Activated T-helper 1 cell treated with anti-CD3 and anti-CD28 coated beads, Interleukin-12 subunit alpha, Interleukin-12 subunit beta, Interleukin-2, Interleukin-4 antibody, amounts not matched to agents 30 ng/mL and 10 ng/mL and 1 ng/mL, durations not matched to agents 14 hours and 24 hours and 36 hours (primary cell): ENCODE measurements at places on chromosomes 7 and 10. TPM values are rescaled to one million over a fixed set of nuclear protein-coding genes. Genes with fewer than 3 reads are reported as not detected.

DNA sequence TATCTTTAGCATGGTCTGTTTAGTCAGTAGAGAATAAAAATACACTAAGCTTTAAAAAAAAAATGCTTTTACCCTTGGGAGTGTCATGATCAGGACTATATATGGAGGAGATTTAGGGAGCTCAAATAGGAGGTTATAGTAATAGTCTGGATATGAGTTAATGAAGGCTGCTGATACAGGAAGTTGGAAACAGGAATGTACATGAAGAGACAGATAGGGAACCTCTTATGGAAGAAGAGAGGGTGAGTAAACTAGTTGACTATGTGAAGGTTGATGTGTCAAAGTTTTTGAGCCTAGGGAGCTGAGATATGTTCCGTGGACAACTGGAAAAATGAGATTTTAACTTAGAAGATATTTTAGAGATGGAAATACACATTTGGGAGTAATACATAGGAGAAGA lies 472.0 kb upstream of the FZD8 start:
- no peak for DNase-seq

DNA sequence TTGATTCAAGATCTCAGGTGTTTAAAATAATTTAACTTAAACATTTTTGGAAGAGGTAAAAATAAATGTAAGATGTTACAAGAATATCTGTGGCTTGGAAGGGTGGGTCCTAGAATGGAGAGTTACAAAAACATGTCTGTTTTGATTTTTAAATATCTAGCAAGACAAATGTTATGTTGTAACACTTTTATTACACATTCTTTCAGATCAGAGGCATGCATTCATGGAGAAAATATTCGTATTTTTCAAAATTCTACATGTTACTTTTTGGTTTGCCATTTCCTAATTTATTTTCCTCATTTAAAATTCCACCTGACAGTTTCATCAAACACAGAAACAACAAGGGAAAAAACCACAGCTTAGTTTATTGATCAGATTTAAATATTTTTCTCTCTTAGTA lies 10.0 kb downstream of the WBP1L start:
- no peak for DNase-seq

- DNase-seq = no peak
Observed at GRCh38 chr7:129858490-129858889, 94.3 kb downstream of the UBE2H start.

DNA sequence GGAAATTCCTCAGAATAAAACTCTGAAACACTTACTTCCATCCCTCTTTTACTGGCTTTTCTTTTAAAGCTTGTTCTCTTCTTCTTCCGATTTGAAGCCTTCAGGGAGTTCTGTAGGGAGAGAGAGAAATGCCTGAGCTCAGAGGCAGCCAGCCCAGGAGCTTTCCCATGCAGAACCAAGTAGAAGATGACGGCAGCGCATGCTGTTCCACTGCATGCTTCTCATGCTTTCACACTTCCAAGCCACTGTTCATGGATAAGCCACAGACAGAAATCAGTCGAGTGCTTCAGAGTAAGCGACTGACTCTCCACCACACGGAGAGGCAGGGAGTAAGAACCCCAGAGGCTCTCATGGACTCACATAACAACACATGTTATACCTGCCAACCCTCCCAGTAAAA lies 237.3 kb downstream of the DGKI start:
- no peak for DNase-seq

GRCh38 chr10:35854661-35855060 lies 212.6 kb upstream of the FZD8 start:
- no peak for DNase-seq

GRCh38 chr7:75617634-75618234 lies 121.0 kb downstream of the HIP1 start:
- no peak for DNase-seq

GRCh38 chr7:115851291-115851690 lies 179.3 kb downstream of the TFEC start:
- no peak for DNase-seq

DNA sequence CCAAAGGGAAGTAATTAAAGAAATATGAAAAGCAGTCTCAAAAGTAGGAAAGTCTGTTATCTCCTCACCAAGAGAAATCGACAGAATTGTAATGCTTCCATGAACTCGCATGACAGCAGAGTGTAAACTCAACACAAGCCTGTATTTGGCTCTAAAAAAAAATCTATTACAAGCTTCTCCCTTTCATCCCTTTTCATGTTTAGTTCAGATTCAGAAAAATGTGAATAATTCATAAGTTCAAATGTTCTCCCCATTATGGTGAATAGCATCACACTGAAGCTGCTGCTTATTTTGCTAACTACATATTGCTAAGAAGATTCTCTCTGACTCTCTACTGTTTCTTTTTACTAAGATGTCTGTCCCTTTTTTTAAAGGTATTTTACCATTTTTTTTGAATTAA lies 910.3 kb upstream of the MBL2 start:
- DNase-seq = no peak

DNA sequence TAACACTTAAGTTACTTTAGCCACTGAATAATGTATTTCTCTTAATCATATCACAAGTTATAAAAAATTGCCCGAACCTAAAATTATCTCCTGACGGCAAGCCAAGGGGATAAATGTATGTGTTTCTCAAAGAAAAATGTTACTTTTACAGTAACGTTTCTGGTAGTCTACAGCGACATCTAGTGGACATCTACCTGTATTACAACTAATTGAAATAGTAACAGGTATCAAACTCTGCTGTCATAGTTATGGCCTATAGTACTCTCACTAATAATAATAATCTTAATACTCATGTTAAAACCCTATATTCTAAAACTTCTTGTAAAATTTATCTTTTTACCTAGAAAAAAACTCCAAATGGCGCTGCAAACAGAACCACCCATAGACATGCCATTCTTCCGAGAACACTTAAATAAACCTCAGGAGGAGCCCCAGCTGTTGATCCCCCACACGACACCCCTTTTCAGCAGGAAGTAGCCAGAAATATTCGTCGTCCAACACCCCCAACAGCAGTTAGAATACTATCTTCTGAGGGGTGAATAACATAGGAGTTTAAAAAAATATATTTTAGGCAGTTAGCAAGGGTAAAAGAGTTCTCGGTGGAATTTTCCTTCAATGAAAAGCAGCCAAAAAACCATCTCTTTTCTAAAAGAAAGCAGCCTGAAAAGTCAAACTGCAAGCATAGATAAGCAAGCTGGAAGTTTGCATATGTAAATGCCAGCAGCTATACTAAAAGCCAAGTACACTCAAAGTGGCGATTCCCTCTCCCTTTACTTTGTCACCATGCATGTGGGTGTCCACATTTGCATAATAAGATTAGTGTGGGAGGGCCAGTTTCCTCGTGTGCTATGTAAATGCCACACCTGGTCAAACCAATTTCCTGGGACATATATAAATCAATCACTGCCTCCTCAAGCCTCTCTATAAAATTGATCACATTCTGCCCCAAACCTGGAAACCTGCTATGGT lies 40.5 kb upstream of the ZNF107 start:
- no peak for DNase-seq

DNA sequence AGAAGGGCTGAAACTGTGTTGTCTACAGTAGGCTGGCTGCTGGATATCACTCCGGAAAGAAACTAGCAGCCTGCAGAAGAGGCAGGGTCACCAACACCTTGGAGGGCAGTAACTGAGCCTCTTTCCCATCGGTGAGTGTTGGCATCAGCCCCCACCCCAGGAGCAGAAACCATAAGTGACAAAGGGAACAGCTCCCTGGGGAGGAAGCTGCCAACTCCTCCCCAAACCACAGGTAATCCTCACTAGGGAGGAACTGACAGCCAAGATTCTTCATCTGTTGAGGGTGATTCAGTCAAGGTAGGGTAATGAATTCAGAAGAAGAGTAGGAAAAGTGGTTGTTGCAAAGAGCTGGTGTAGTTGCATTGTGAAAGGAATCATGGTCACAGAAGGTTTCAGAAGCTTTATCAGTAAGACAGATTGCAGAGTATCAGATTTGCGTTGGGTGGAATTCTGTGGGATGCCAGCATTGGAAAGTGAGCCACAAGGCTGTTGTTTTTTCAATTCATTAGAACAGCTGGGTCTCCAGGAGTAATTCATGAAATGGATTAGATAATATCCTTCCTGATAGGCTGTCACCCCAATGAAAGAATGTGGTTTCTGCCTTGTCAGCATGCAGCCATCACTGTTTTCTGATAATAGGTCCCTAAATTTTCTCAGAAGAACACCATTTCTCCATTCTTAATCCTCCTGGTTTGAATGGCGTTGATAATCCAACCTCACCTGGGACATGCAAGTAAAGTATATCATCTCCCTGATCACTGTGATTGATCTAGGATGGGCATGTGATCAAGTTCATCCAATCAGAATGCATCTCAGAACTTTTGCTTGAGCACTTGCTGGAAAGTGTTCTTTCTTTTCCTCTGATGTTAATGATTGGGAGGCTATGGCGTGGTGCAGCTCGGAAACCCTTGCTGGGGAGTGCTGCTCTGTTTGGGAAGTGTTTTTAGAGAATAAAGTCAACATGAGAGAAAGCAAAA lies 75.0 kb upstream of the CTBP2 start:
- DNase-seq = no peak

- DNase-seq = no peak
Observed at GRCh38 chr7:41698114-41698513, 4.8 kb downstream of the INHBA start.

DNA sequence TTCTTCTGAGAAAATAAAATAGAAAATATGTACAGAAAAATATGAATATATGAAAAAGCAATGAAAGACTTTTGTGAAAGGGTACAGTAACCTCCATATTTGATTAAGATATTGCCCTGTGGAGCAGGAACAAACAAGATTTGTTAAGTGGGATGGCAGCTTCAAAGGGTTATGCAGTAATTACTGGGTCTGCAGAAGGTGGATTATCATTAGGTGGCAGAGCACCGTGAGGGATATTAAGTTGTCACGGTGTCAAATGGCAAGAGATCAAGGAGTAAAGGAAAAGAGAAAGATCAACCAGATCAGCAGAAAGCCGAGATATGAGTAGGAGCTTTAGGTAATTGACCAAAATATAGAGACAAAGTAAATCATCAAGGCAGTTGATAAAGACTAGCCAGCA lies 44.1 kb downstream of the DGKB start:
- no peak for DNase-seq

DNA sequence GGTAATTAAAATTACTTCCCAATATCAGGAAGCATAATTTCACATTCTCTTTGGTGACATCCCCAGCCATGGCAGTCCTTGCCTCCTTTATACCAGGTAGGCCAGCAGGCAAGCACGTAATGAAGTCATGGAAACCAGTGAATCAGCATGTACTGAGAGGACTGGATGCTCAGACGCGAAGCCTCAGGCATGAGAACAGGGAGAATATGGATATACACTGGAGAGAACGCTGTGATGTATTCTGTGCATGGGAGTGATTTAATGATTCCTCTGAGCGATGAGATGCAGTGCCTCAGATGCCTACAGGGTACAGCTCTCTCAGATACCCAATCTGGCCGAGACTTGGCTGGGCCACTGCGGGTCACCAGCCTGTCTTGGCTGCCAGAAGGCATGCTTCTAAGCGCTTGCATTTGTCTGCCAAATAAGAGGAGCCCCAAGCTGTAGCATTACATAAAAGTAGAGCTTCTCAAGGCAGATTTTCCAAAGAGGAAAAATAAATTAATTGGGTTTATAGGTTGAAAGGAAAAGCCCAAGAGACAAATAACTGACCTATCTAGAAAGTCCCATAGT lies 238.1 kb downstream of the RELN start:
- no peak for DNase-seq

DNA sequence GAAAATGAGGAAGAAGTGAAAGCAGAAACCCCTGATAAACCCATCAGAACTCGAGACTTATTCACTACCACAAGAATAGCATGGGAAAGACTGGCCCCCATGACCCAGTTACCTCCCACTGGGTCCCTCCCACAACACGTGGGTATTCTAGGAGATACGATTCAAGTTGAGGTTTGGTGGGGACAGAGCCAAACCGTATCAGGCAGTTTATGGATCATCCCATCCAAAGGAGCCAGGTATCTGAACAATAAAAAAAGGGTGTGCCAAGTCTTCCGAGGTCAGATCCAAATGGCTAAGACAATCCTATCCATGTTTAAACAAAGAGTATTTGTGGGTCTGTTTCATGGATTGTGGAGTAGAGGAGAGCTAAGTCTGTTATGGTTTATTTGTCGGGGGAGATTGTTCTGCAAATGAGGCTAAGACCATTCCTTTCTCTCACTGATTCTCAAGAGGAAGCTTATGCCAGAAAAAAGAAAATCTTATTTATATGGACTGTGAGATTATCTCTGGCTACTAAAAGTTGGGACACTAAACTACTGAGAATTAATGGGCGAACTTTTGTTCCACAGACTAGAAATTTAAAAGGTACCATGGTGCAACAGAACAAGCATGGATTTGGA lies 203.7 kb downstream of the IPMK start:
- DNase-seq = no peak

GRCh38 chr7:132417103-132417906 lies 159.0 kb downstream of the PLXNA4 start:
- DNase-seq = no peak

DNA sequence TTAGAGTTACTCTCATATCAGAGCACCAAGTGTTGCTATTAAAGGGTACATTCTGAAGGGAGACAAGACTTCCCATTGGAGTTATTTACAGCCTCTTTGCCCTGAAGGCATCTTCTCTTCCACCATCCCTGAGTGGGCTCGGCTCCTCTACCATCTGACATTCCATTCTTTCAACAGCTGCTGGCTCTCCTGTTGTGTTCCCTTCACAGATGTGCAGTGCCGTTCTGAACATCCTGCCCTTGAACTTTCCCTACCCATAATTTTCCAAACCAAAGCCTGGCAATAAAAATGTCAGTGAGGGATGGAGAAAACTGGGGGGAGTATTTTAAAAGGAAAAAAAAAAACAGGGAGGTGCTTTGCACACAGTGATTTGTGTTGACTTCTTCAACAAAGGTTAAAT lies 392.9 kb downstream of the KCNMA1 start:
- DNase-seq = no peak

DNA sequence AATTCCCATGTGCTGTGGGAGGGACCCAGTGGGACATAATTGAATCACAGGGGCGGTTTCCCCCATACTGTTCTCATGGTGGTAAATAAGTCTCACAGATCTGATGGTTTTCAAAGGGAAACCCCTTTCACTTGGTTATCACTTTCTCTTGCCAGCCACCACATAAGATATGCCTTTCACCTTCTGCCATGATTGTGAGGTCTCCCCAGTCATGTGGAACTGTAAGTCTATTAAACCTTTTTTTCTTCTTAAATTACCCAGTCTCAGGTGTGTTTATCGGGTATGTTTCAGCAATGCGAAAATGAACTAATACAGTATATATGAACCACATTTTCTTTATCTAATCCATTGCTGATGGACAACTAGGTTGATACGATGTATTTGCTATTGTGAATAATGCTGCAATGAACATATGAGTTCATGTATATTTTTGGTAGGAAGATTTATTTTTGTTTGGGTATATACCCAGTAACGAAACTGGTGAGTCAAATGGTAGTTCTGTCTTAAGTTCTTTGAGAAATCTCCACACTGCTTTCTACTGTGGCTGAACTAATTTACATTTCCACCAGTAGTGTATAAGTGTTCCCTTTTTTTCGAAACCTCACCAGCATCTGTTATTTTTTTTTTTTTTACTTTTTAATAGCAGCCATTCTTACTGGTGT lies 70.0 kb upstream of the HGF start:
- DNase-seq = no peak

- DNase-seq = no peak
Observed at GRCh38 chr7:40165216-40165615, 30.4 kb downstream of the SUGCT start.

The TBX20 gene
- total RNA-seq = 0.15 and 0.23 TPM in 2 replicates

The EBLN1 gene
- total RNA-seq = not detected in 2 replicates

The NME8 gene
- not detected in 2 replicates for total RNA-seq

The AFAP1L2 gene
- total RNA-seq = 3.7 and 4.1 TPM in 2 replicates

The BTBD16 gene
- not detected in 2 replicates for total RNA-seq

The CALCR gene
- total RNA-seq = not detected in 2 replicates

The CNTNAP2 gene
- total RNA-seq = not detected in 2 replicates

The TEX36 gene
- not detected in 2 replicates for total RNA-seq

The CYP2W1 gene
- total RNA-seq = not detected in 2 replicates

The SYT15 gene
- total RNA-seq = 0.96 and 1.5 TPM in 2 replicates
